ENCODE measurements at places on chromosomes 1 and 21.

DNA sequence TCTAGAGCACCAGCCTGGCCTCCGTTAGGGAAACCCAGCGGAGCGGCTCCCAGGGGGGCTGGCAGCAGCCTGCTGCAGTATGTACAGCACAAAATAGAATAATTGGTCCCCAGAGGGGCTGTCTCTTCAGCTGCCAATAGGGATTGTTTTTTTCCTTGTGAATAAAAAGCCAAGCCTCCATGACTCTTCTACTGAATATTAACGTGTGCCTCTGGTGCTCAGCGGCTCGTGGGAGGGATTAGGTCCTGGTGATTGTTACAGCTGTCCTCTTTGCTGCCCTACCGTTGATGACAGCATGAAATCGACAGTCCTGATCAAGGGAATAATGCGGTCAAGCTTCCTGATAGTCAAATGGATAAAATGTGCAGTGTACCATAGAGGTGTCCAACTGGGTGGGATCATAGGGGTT, 190.7 kb upstream of the RUNX1 start:
- DNase-seq: peak; percentile 94

DNA sequence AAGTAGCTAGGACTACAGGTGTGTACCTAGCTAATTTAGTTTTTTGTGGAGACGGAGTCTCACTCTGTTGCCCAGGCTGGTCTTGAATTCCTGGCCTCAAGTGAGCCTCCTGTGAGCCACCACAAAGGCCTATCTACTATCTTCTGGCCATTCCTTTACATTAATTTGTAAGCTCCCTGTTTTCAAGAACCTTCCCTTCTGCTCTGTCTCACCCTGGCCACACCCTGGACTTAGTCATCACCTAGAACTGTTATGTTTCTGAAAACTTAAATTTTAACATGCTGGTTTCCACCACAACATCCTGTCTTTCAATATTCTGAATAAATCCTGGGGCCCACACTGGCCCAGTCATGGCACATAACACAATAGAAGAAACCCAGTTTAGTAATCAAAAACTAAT, 4.9 kb upstream of the B4GALT3 start:
- DNase-seq: no peak

- DNase-seq: no peak
These were observed 12.8 kb upstream of the OVAAL start for GRCh38 chr1:180545991-180546390.

- no peak for DNase-seq
These were observed 48.0 kb downstream of the NID1 start for GRCh38 chr1:236016782-236017400.

DNA sequence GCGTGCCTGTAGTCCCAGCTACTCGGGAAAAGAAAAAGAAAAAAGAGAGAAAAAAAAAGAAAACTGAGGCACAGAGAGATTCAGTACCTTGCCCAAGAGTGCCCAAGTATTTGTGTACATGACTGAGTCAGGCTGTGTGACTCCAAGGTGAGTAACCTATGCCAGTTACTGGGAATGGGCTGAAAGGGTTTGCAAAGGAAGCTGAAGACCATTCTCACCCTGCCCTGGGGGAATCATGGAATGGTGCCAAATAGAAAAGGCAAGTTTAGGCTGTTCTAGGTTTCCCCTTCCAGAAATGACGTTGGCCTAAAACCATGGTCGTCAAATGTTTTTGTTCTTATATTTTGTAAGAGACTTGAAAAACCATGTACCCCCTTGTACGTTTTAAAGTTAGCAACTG, 37.9 kb upstream of the LRIG2 start:
- DNase-seq: no peak

DNA sequence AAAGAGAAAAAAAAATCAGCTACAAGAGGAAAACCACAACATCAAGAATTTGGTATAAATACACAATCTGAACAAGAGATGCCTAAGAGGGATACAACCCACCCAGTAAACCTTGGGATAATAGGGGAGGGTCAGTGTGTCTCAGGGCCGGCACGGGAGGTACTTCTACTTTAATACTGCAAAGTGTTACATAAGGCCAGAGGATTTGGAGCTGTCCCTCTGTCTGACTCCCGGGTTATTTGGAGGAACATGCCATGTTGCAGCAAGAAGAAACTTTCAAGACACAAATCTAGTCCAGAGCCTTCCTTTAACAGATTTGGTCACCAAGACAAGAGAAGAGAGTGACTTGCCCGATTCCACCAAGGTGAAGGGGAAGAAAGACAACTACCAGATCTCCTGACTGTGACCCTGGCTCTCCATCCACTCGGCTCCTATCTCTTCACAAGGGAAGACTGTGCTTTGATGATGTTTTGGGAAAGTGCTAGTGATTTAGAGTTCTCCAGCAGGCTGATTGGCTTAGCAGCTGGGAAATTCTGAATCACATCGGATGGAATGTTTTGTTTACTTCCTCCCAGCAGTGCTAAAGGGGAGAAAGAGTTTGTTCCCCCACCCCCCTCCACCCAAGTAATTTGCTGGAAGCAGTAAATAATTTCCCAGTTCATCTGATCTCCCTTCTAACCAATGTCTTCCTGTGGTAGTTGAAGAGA, 29.3 kb downstream of the SGIP1 start:
- DNase-seq: no peak

- DNase-seq: no peak
These were observed 119.2 kb downstream of the SYF2 start for GRCh38 chr1:25113086-25113485.

Measured in NCI-H1436 (cell line).